ENCODE measurements at places on chromosomes 1 and 21.

- DNase-seq = no peak
Measured at GRCh38 chr1:161921491-161921890, 102.2 kb downstream of the OLFML2B start.

DNA sequence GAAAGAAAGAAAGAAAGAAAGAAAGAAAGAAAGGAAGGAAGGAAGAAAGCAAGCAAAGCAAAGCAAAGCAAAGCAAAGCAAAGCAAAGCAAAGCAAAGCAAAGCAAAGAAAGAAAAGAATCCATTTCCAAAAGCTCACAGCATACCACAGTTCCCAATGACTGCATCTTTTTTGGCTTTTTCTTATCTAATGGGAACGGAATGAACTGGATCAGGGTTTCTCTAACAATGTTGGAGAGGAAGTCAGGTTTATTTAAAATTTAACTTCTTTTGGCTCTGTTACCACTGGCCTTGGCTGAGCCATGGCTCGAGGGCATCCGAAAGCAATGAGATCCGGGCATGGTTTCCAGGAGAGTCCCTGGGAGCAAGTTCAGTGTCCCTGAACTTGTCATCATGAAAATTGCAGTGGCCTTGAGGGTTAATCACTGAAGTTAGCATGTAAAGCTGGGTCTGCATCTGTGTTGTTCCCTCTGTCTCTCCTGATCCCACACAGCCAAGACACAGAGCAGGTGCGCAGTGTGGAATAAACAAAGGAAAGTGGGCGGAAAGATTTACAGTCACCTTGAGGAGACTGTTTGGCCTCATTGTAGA, 34.6 kb upstream of the CTPS1 start:
- DNase-seq = no peak

DNA sequence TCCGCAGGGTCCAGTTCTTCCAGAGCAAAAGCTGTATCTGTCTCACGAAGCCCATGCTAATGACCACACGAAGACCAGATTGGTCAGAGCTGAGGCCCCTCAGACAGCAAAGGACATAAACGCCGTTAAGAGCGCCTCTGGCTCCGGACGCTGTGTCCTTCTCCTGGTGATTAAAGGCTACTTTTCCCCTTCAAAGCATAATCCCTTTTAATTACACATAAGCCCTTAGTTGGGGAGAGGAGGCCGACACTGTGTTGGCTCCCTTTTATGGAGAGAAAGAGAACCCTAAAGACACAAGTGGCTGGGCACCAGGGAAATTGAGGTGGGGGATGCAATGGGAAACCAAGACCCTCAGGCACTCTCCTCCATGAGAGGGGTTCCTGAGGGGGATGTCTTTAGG, at the start of gene ABCA4:
ABCA4 (minus strand) TSS at position 158 of the 400 bp plus-strand sequence; CDS start at position 55, 103 bp downstream.
- DNase-seq = no peak

DNA sequence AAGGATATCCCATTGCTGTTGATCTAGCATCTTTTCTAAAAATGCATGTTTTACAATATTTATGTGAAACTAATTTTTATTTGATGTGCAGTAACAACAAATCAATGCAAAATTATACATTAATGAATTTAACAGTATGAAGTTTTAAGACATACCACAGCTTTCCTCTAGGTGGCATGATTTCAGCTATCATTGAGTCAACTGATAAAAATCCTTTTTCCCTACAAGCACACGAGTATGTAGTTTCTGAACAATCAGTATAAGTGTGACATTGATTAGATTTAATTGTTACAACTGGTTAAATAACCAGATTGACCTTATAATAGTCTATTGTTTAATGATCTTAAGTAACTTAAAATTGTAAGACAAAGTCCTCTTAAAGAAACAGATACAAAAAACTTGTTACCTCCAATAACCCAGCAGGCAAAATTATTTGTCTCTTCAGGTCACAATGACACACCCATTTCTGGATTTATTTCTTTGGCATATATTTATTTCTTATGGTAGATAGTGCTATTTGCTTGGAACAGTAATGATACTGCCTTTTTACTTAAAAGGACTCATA, 5.8 kb upstream of the TGFB2 start:
- no peak for DNase-seq

DNA sequence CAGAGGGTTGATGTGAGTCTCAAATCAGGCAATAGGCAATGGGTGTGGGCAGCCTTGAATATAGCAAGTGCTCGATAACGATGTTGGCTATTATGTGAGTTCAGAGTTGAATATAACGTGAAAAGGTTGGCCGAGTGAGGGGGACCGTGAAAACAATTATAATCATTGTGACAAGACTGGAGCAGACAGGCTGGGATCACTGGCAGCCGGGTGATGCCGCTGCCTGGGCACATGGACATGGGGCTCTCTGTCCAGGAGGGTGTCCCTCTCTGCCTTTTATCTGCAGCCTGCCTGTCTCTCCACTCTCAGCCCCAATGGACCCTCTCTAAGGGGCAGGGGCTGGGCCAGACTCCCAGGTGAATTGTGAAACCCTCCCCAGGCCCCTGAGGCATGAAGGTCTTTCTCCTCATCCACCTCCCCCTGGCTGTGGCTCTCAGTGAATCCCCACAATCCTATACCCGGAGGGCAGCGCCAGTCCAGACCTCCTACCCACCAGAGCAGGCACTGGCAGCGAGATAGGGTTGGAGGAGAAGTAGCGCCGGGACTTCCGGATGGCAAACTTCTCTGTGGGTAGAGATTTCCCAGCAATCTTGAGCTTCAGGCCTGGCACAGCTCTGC, 36.4 kb downstream of the TTC39A start:
- DNase-seq = no peak

- no peak for DNase-seq
Measured at GRCh38 chr1:186152227-186152619, 222.8 kb downstream of the TPR start.

GRCh38 chr21:34630536-34631143, 15.7 kb upstream of the RCAN1 start:
- no peak for DNase-seq

DNA sequence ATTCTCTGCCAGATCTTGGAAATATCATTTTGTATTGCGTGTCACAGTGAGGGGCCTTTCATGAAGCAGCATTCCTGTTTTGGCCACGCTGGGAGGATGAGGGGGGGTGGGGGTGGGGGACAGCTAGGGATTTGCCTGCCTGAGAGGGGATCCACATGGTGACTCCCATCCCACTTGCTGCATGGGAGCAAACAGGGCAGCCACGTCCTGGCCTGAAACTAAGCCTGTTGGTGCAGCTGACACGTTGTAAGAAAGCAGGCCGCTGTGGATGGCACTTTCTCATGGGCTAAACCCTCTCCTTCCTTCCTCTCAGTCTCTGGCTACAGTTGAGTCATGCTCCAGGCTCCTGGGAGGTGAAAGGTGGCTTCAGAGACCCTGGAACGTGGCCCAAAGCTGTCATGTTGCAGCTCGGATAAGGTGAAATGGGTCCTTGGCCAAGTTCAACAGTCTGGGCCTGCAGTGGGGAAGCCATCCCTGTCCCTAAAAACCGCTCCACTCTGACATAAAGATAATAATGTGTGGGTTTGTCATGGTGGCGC, 346.7 kb upstream of the VAMP3 start:
- no peak for DNase-seq

DNA sequence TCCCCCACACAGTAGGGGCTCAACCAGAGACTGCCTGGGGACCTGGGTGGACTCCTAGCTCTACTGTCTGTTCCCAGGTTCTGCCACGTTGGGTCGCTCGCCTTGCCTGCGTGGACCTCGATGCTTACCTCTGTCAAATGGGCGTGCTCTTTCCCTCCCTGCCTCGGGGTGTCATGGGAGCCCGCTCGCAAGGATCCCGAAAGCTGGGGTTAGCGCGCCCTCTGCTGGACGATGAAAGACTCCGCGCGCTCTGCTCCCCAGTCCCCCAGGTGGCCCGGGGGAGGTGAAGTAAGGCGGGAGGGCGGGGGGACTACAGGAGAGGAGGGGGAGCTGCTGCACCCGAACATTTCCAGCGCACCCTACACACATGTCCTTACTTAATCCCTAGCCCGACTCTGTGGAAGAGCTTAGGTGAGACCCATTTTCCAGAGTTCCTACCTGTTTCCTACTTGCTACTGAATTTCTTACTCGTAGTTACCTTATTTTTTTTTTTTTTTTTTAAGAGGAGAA, 2.3 kb upstream of the BSND start:
- DNase-seq = peak; percentile 11

DNA sequence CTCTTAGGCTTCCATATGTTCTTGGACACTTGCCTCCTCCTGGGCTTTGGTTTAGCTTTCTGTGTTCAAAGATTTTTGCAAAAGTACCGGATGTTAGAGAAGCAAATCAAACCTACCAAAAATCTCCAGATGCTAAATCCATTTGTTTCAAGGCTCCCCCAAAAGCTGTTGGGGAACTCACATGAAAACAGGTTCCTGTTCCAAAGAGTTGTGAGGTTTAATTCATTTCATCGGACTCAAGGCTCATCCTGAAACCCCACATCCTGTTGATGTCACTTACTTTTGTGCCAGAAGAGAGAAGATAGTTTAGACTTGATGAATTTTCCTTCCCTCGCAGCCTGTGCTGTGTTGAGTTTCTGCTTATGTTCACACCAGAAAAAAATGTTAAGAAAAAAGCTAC, 41.7 kb upstream of the RXRG start:
- no peak for DNase-seq

DNA sequence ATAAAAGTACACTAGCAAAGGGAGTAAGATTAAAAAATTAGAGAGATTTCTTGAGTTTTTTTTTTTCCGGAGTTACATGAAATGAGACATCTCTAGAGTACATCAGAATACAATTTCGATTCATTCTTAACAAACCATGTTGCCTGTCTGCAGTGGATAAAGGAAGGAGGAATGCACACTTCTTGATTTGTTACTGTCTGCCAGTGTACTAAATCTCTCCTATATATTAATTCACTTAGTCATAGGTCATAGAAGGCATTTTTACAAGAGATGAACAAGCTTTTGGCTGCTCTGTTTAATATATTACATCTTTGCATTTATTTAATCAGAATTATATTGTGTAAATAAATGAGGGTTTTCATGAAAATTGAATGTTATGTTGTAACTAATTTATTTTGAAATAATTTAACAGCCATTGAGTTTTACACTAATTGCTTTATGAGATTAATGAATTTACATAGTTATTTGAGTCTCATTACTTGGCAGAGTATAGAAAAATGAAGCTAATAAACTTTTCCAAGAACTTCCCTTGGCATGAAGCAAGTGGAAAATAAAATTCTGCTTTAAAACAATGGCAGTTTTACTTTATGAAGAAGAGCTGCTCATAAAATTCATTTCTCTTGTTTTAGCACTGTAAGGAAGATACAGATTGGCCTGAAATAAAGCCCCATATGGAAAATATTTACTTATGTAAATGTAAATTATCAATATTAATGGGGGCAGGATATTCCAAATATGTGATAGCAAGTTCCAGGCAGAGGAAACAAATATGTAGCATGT, 1284.7 kb downstream of the BRINP3 start:
- DNase-seq = no peak

DNA sequence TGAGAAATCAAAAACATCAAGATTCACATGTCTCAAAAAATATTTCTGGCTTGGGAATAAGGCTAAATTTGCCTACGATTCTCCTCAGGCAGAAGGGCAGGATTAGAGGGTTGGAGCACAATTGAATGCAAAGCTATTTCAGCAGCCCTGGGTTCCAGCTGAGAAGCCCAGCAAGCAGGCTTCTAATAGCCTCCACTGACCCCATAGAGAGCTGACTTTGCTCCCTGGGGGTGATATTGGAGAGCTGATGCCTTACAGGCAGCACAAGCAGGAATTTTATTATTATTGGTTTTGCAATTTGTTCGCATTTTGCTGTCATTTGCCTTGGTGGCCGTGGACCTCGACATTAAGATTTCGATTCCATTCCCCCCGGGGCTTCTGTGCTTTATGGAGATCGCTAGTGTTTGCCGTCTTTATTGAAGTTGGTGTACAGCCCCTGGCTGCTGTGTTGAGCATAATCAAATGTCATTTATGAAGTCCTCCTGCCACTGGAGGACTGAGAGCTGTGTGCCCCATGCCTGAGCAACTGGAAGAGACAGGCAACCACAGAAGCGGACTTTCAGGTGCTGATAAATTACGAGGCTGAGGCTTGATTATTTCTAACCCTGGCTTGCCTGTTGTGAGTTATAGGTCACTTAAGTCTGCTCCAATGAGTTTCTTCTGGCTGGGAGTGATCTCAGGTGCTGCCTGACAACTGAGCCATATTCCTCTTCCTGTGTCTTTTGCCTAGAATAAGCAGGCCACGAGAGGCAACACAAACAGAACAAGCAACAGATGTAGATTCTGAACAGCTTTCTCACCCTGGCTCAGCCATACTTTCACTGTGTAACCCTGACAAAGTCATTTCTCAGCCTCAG, 518.4 kb upstream of the CAMK1G start:
- no peak for DNase-seq

- no peak for DNase-seq
Measured at GRCh38 chr1:7555391-7556185, 215.5 kb upstream of the VAMP3 start.

DNA sequence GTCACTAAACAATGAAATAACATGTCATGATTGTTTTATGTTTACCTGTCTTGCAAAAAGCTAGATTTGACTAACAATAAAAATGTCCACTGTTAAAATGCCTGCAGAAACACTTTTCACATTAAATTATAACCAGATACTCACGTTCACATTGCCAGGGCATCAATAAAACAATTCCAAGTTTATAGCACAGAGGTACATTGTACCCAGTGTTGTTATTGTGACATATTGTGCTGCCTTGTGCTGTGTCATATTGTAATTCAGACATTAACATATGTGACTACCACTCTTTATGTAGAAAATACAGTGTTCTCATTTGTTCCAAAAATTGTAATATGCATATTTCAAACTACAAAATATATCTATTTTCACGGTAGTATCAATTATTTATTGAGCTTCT, 766.1 kb downstream of the NCAM2 start:
- no peak for DNase-seq

DNA sequence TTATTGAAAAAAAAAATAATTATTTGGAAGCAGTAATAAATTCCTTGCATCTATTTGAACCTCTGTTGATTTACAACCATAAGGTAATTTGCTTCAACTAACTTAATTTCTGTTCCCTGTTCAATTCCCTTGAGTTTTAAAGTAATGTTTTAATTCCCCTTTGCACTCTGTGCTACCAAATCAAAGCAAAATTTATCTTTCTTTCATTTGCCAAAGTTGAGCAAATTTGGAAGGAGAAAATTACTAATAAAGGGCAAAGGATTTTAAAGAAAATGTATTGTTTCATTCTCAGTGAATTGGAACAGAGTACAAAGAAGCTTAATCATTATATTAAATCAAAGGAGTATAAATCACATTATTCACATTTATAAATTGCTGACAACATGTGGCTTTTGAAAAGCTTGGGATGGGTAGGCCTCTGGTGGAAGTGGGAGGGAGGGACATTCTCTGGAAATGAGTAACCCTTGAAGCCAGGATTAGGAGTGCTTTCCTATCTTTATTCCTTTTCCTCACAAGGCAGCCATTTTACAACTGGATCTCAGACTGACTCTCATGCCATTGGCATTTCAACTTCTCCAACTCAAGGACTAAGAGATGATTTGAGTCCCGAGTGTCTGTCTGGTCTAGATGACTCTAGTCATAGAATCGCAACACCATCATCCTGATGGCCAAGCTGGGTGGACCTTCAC, 331.6 kb upstream of the DUSP10 start:
- no peak for DNase-seq

- no peak for DNase-seq
Measured at GRCh38 chr1:110464340-110464739, 13.4 kb downstream of the PROK1 start.
